ENCODE measurements at places on chromosomes 13 and 19.

- no peak for DNase-seq
These were observed 19.0 kb downstream of the AKT2 start for GRCh38 chr19:40266119-40266518.

DNA sequence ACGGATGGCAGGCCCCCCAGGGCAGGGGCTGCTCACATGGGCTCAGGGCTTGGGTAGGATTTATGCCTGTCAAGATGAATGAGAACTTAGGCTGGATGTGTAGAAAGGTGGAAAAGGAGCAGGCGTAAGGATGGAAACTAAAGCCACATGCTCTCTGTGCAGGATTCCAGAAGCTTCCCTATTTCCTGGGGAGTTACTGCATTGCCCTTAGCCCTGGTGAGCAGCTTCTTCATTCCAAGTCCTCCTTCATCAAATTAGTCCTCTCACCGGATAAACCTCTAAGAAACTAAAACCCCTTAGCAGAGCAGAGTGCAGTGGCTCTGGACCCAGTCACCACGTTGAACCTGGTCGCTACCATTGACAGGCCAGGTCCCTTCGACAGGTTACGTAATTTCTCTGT lies 7.4 kb downstream of the ATP12A start:
- DNase-seq = no peak

GRCh38 chr19:35533822-35534392 lies 651 bp downstream of the GAPDHS start:
- DNase-seq = no peak

DNA sequence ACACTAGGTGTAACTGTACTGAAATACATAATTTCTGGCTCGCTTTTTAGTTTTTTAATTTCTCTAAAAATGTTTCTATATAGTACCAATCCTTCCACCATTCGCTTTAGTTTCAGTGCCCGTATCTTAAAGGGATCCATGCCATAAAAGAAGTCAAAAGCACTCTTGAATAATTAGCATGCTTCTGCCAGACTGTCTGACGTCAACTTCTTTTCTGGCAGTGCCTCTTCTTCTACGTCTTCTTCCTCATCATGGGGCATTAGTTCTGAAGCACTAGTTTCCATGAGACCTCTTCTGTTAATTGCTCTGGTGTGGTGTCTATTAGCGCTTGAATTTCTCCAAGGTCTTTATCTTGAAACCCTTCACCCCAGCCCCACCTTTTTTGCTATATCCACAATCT lies 93.8 kb upstream of the DOCK9 start:
- DNase-seq = no peak

DNA sequence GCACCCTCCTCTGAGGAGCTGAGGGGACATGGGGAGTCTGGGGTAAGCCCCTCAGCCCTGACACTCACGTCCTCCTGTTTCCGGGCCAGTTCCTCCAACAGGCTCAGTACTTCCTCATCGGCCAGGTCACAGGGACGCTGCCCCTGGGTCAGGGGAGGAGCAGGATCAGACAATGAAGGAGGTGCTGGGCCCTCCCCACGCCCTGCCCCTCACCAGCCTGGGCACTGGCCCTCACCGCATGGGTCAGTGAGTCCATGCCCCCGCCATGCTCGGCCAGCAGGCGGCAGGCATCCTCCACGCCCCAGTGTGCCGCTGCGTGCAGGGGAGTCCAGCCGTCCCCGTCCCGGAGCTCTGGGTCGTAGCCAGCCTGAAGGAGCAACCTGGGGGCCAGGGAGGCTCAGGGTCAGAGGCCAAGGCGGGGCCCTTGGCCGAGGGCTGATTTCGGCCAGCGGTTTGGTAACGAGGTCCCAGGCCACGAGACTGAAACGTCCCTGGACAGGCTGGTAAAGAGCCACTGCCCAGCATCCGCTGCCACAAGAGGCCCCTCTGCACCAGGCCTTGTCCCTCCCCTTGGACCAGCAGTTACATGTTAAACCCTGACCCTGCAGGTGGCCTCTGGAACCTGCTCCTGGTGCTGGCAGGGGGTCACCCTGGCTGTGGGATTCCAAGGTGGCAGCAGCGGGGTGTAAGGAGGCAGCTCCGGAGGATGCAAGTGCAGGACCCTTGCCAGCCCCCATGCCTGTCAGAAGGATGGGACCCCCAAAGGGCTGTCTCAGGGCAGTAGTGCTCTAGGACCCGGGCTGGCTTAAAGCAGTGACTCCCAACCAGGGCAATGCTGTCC lies 18.5 kb downstream of the PPP1R12C start:
- no peak for DNase-seq

- no peak for DNase-seq
These were observed 6.5 kb downstream of the TNFSF13B start for GRCh38 chr13:108276060-108276459.

- no peak for DNase-seq
These were observed 18.4 kb downstream of the PLD3 start for GRCh38 chr19:40366697-40367561.

GRCh38 chr13:21913010-21913409 lies 242.1 kb downstream of the FGF9 start:
- no peak for DNase-seq

DNA sequence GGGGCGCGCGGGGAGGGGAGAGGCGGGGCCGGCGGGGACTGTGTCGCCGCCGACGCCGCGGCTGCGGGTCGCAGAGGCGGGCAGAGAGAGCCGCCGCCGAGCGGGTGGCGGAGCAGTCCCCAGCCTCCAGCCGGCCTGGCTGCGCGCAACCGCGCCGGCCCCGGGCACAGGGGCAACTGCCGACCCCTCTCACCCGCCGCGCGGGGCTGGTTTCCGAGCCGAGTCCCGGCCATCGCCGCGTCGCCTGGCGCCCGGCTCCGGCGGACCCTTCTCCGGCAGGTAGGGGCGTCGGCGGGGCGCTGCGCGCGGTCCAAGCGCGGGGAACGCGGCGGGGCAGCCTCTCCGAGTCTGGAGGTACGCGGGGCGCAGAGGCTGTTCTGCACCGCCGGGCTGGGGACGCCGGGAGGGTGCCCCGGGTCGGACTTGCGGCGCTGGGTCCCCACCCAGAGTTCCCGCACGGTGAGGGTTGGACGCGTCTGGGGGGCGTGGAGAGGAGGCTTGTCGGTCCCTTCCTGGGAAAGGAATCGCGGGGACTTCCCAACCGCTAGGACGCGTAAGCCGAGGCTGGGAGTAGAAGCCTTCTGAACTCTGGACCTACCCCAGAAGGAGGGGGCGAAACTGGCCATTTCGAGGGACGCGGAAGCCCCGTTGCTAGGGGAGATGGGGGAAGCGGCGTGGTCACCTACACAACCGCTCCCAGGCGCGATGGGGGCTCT lies 133.6 kb upstream of the MYO16 start:
- DNase-seq = no peak

- DNase-seq = no peak
These were observed 28.5 kb downstream of the SAFB start for GRCh38 chr19:5651361-5651760.

- no peak for DNase-seq
These were observed 1730.1 kb upstream of the PRR20A start for GRCh38 chr13:55410398-55411330.

- DNase-seq = no peak
These were observed 16.7 kb downstream of the TSKS start for GRCh38 chr19:49746206-49746958.

DNA sequence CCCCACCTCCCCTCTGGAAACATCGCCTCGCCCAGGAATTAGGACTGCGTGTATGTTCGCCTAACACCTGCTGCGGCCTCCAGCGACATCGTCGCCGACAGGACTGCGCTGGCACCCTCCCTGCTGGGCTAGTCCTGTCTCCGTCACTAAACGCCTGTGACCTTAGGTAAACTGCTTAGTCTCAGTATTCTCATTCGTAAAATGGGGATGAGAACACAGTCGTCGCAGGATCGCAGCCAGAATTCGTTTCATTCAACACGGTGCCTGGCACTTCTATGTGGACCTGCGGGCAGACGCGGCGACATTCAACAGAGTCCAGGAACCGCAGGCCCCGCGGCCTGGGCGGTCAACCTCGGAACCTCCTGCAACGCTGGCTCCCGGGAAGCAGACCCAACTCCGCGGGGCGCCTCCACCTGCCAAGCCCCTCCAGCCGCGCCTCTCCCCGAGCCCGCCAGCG lies 485 bp downstream of the CRYL1 start:
- DNase-seq = peak; percentile 31

DNA sequence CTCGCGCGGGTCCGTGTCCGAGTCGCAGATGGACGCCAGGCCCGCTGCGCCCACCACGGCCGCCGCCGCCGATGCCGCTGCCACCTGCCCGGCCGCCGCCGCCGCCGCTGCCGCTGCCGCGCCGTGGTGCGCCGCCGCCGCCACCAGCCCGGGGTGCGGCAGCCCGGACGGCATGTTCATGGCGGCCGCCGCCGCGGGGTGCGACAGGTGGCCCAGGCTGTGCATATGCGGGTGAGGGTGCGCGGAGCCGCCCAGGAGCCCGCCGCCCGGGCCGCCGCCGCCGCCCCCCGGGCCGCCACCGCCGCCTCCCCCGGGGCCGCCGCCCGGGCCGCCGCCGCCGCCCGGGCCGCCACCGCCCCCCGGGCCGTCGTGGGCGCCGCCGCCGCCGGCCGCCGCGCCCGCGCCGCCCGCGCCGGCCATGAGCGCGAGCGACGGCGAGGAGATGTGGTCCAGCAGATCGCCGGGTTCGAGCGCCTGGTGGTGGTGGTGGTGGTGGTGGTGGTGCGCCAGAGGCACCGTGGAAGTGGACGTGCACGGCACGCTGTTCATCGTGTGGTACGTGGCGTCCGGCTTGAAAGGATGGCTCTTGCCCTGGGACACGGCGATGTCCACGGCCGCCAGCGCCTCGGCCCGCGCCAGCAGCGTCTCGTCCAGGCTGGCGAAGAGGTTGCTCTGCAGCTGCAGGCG lies 1.3 kb downstream of the POU4F1 start:
- DNase-seq = no peak

- DNase-seq = no peak
These were observed 25.5 kb upstream of the MCF2L start for GRCh38 chr13:112943309-112944125.

DNA sequence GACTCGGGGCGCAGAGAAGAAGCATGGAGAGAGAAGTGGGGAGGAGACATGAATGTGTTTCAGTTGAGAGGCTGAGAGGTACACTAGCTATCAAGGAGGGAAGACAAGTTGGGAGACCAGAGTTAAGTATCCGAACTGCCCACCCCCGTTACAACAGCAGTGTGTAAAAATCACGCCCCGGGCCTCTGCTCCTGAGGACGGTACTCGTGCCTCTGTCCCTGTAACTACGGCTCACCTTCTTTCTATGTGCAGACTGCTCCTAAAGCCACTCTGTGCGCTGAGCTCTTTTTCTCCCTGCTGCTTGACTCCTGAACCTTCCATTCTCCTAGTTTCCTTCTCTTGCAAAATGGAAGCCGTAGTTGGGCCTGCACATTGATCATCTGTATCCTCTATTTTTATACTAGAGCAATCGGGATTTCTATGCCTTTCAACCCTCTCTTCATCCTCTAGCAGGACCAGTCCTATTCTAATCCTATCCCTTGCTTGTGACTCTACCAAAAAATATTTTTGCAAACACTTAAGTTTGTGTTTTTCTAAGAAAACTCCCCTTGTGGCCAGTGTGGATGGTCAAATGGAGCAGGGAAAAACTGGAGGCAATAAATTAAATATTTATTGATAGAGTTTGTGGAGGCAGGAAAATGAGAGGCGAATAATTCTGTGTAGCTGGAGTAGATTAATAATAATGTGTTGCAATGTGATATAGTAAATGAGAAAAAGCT lies 569 bp downstream of the POLR1D start:
- DNase-seq = peak; percentile 23

- DNase-seq = no peak
These were observed 48.6 kb downstream of the ZNF91 start for GRCh38 chr19:23346696-23347095.

GRCh38 chr13:99730403-99730802 lies 229.1 kb downstream of the TM9SF2 start:
- no peak for DNase-seq

- peak; percentile 89 for DNase-seq
These were observed 2.5 kb downstream of the LDLR start for GRCh38 chr19:11091703-11092153.

DNA sequence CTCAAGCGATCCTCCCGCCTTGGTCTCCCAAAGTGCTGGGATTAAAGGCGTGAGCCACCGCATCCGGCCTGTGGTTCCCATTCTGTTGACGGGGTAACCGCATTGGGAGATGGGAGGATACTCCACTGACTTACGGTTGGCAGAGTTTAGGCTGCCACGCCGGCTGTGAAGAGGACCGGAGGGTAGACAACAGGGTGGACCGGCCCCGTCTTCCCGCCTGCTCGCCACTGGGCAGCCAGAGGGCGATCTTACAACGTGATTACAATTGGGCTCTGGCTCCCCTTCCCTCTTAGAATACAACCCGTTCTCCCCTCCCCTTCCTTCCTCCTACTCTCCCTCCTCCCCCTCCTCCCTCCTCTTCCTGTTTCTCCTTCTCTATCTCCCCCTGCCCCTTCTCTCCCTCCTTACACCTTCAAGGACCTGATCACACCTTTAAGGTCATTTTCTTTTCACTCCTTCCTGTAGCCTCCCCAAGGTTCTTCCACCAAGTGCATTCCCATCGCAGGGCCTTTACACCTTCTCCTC lies 957 bp upstream of the CCDC194 start:
- DNase-seq = no peak

DNA sequence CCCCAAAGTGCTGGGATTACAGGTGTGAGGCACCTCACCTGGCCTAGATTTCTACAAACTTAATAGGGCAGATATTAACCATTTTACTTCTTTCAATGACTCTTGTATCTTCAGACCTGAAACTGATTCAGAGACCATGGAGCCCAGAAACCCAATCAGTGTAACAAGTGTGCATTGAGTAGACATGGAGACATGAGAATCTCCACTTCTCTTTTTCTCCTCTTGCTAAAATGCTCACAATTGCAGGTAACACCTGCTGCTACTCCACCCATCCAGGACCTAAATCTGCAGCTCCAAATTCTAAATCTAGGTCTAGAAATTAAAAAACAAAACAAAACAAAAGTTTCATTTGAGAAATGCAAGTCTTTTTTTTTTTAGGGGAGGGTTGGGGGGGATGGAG lies 42.2 kb upstream of the ZNF681 start:
- no peak for DNase-seq

DNA sequence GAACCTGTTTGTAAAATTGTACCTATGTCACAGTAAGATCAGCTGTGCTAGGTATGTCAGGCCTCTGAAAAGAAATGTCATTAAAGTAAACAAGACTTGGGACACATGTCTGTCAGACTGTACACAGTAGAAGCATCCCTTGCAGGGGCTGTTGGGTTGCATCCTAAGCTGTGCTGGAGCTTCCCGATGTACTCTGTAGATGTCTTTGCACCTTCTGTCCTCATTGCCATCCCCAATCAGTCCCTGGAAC lies 48.7 kb upstream of the GPR183 start:
- DNase-seq = no peak

DNA sequence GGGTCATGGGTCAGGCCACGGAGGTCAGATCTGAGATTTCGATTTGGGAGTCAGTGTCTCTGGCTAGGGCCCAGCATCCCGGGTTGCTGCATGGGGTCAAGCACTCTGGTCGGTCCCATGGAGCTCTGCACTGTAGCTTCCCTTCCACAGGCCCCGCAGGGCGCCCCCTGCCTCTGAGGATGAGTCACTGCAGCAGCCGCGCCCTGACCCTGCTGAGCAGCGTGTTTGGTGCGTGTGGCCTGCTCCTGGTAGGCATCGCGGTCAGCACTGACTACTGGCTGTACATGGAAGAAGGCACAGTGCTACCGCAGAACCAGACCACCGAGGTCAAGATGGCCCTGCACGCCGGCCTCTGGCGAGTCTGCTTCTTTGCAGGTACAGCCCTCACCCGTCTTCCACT lies 3.6 kb downstream of the CACNG7 start:
- DNase-seq = no peak

GRCh38 chr19:47711652-47712242 lies 1.5 kb upstream of the EHD2 start:
- no peak for DNase-seq

GRCh38 chr13:71871176-71871754 lies 4.3 kb upstream of the DACH1 start:
- DNase-seq = no peak
